Endodermal cell (in vitro differentiated cells): ENCODE measurements at places on chromosomes 1 and 21.

DNA sequence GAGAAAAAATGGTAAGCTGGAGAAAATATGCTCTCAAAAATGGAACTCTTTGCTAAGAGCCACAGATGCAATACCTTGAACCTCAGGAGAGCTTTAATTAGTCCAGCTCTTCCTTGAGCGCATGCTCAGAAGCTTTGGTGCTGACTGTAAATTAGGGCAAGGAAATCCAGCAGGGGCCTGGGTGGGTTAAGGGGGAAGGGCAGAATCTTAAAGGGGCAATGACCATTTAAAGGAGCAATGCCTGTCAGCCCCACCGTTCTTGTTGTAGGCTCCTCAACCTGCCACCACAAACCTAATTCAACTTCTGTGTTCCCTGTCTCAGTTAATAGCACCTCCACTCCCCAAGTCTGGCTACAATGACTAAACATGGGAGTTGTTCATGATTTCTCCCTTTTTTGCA is 6.8 kb upstream of the SLC22A15 start:
- DNase-seq = peak; percentile 93

- no peak for DNase-seq
These were observed 1.5 kb downstream of the PLK3 start for GRCh38 chr1:44801491-44802305.

GRCh38 chr1:23273450-23274133 is 56.3 kb upstream of the HTR1D start:
- no peak for DNase-seq

- no peak for DNase-seq
These were observed 291.4 kb downstream of the LRRC40 start for GRCh38 chr1:69913977-69914376.

- no peak for DNase-seq
These were observed 145.8 kb upstream of the ZNF648 start for GRCh38 chr1:182207300-182207699.

DNA sequence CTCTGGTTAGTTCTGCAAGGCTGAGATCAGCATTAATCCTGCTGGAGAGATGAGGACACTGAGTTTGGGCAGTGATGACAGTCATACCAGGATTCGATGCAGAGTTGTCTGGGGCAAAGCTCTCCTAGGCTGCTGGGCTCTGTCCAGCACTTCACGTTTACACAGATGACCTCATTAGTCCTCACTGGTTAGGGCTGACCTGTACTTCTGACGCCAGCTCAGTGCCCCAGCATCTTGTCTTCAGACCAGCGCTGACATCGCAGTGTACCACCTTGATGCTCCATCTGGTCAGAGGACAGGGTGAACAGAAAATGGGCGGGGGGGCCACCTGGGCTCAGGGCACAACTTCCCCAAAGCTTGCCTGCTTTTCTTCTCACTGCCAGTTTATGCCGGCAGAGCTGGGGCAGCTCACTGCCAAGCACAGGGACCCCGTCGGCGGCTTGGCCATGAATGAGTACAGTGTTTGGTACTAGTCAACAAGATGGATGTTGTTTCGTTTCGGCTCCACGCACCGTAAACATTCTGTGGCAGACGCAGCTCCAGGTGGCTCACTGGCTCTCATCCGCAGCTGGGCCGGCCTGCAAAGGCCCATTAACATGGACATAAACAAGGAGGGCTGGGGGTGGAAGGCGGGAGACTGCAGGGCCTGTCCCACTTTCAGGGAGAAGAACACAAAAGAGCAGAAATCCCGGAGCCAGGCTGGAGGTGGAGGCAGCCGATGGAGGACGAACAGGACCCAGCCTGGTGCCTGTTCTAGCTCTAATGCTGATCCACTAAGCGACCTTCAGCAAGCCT is 118.7 kb downstream of the GLIS1 start:
- DNase-seq = peak; percentile 44
